ENCODE measurements at places on chromosomes 16 and 17. TPM values are rescaled to one million over a fixed set of nuclear protein-coding genes. Genes with fewer than 3 reads are reported as not detected.

The CA5A gene
- not detected for total RNA-seq

The MRPL45 gene
- total RNA-seq, result 37.8 TPM

The KRT33B gene
- under 0.01 TPM for total RNA-seq

The XYLT2 gene
- total RNA-seq, result 70.2 TPM

The CCDC200 gene
- total RNA-seq, result not detected

The ZBTB4 gene
- 24.2 TPM for total RNA-seq
